ENCODE measurements at places on chromosomes 6 and 20.

- DNase-seq: no peak
These were observed 42.7 kb upstream of the GCNT2 start for GRCh38 chr6:10478187-10479040.

DNA sequence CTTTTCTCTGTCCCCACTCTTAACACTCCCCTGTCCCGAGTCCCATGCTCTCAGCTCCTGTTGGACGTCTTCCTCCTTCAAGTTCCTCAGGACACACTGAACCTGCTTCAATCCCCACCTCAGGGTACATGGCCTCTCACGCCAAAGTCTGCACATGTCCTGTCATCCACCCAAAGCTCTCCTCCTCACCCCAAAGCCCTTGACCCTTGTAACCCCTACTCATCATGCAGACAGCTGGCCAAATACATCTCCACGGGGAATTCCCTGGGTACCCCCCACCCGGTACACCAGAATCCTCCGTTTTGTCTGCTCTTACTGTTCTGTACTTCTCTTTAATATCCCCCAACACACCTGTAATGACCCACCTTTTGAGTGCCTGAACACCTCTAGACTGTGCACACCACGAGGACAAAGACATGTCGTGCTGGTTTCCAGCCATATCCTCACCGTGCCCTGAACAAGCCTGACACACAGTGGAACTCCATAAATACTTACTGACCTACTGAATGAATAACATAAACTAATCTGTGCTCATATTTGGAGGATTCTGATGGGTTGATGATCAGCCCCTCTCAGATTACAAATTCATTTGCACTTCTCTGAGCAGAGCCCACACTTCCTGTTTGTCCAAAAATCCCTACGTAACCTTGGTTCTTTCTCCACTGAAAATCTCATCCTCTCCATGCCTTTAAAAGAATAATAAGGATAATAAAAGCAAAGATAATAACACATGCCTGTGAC is 66.8 kb upstream of the EYA2 start:
- DNase-seq: no peak

DNA sequence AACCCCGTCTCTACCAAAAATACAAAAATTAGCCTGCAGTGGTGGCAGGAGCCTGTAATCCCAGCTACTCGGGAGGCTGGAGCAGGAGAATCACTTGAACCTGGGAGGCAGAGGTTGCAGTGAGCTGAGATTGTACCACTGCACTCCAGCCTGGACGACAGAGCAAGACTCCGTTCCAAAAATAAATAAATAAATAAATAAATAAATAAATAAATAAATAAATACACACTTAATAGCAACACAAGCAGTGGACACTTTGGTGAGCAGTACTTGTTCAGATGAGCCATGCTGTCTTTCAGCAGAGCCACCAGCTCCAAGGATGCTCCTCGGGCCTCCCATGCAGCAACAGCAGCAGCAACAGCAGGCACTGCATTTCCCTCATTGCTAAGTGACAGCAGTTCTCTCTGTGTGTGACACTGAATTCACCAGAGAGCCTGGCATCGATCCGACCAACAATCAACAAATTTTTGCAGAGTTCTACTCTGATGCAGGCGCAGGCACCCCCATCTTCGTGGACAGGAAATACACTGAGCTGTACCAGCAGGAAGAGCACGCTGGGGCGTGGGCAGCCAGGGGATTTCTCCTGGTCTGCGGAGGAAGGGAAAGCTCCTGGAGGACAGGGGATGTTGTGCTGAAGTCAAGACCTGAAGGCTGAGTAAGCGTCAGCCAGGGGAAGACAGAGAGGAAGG is 54.0 kb upstream of the SNX9 start:
- DNase-seq: no peak

GRCh38 chr6:16998461-16998860 is 103.4 kb upstream of the STMND1 start:
- DNase-seq: no peak

DNA sequence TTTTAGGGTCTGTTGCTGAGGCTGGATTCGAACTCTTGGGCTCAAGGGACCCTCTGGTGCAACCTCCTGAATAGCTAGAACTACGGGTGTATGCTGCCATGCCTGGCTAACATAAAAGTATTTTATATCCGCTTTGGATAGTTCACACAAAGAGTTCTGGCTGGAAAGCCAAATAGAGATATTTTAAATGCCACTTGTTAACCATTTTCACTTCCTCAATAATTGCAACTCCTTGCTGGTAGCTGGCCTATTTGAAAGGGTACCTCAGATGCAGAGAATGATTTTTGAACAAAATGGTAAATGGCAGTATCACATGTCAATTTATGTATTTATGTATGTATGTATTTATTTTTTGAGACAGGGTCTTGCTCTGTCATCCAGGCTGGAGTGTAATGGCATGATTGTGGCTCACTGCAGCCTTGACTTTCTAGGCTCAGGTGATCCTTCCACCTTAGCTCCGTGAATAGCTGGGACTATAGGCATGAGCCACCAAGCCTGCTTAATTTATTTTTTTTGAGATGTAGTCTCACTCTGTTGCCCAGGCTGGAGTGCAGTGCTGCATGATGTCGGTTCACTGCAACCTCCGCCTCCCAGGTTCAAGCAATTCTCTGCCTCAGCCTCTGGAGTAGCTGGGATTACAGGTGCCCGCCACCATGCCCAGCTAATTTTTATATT is 12.9 kb upstream of the JARID2 start:
- no peak for DNase-seq

DNA sequence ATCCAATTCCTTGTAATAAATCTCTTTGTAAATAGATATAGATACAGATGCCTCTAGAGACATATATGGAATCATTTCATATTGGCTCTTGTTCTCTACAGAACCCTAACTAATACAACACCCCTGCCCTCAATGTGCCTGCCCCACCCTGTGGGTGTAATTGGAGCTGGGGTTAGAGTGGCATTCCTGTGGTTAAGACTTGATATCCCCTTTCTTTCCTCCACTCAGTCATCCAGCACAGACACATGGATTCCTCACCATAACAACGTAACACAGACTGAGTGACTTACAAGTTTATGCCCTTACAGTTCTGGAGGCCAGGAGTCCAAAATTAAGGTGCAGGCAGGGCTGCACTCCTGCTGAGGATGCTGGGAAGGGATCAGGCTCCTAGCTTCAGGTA is 42.8 kb downstream of the C6orf118 start:
- no peak for DNase-seq

DNA sequence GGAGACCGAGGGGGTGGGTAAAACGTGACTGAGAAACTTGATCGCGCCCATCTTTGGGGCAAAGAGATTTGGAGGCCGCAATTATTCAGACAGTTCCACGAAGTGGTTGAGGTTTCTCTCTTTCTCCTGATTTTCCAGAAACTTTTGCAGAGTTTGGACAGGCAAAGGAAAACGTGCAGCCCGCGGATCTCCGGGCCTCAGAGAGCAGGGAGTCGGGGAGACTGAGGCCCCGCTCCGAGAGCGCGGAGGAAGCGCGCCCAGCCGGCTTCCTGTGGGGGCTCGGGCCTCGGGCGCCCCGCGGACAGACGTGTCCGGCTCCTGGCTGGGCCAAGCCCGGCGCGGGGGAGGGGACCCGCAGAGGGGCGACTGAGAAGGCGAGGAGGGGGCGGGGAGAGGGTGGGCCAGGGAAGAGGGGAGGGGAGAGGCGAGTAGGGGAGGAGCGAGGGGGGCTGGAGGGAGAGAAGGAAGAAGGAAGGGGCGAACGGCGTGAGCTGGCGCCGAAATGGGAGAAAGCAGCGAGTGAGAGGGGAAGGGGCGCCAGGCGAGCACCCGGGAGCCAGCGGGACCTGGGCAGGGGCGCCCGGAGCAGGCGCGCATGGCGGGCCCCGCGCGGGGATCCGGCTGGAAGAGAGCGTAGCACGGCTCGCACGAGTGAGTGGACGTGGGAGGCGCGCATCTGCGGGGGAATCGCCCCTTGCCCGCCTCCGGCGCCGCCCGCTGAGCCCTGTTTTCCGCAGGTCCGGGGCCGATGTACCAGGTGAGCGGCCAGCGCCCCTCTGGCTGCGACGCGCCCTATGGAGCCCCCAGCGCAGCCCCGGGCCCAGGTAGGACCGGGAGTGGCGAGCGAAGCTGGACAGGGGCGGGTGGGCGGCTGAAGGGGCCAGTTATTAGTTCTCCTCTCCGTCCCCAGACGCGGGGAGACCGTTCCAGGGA is at the start of gene MDFI:
Gene MDFI (plus strand): TSS at position 467 of the 933 bp plus-strand sequence. CDS start 282 bp downstream, at position 749.
- no peak for DNase-seq

DNA sequence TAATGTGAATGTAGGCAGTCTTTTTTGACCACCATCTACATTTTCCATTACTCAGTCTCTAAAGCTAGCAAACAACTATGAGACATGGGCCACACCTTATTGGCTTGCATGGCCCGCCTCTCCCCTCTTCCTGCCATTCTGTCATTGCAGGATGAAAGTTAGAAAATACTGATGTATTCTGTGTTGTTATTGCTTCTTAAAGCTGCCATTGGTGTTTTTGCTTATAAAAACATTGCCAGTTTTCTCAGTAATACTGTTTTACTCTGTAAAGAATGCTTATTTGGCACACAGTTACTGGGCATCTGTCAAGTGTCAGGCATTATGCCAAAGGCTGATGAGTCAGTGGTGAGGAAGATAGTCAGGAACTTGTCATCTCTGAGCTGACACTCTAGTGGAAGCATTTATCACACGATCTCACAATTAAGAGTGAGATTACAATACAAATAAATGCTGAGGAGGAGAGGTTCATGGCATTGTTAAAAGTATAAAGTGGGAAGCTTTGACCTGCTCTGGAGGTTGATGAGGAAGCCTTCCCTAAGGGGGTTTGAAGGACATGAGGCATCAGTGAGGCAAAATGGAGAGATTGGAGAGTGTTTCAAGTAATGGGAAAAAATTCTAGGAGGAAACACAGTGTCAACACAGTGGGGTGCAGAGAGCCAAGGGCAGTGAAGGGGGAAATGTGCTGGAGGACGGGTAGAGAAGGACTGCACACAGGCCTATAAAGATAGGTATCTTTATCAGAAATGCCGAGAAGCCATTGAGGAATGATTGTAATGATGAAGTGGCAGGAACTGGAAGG is 14.7 kb downstream of the KLHL32 start:
- DNase-seq: no peak

DNA sequence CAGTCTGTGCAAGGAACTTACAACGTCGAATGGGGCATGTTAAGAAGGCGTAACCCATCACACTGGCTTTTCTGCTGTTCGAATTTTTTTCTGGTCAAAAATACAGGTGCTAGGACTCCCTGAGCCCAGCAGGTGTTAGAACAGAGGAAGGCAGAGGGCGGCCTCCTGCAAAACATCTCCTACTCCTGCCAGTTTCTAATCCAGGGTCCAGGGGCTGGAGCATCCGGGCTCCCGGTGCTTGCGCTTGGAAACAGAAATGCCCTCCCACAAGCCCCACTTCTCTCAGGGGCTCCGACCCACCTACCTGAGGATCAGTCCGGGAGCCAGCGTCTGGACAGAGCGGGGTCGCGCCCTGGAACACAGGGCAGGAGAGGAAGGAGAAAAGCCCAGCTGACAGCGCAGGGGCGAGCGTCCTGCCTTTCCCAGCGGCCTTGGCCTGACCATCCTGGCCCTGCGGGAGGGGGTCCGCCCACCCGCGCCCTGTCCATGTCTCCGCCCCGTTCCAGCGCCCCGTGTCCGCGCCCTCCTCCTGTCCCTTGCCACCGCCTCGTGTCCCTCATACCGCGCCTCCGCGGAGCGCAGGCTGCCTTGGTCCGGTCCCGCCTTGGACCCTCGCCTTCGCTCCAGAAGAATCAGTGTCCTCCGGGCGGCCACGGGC is 14.8 kb upstream of the LPA start:
- DNase-seq: no peak

DNA sequence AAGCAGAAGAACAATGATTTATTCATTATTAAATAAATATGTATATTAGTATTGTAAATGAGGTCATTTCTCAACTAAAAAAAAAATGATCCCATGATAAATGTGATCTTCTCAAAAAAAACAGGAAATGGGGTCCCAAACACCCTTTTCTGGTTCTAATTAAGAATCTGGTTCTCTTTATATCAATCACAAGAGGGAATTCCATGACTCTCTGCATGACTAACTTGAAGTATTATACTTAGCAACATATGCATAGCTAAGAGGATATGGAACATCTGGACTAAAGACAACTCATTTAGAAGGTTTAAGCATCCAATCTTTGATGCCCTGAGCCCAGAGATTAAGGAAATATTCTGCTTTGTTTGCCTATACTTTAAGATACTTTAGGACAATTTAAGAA is 89.7 kb upstream of the EMILIN3 start:
- DNase-seq: no peak

DNA sequence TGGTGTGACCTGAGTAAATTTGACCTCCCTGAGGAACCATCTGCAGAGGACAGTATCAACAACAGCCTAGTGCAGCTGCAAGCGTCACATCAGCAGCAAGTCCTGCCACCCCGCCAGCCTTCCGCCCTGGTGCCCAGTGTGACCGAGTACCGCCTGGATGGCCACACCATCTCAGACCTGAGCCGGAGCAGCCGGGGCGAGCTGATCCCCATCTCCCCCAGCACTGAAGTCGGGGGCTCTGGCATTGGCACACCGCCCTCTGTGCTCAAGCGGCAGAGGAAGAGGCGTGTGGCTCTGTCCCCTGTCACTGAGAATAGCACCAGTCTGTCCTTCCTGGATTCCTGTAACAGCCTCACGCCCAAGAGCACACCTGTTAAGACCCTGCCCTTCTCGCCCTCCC is 24.3 kb downstream of the GTSF1L start:
- DNase-seq: no peak

- DNase-seq: no peak
These were observed 150.0 kb upstream of the RIPOR2 start for GRCh38 chr6:25085756-25086155.

- DNase-seq: no peak
These were observed 140.3 kb downstream of the SMOC2 start for GRCh38 chr6:168581236-168581635.

DNA sequence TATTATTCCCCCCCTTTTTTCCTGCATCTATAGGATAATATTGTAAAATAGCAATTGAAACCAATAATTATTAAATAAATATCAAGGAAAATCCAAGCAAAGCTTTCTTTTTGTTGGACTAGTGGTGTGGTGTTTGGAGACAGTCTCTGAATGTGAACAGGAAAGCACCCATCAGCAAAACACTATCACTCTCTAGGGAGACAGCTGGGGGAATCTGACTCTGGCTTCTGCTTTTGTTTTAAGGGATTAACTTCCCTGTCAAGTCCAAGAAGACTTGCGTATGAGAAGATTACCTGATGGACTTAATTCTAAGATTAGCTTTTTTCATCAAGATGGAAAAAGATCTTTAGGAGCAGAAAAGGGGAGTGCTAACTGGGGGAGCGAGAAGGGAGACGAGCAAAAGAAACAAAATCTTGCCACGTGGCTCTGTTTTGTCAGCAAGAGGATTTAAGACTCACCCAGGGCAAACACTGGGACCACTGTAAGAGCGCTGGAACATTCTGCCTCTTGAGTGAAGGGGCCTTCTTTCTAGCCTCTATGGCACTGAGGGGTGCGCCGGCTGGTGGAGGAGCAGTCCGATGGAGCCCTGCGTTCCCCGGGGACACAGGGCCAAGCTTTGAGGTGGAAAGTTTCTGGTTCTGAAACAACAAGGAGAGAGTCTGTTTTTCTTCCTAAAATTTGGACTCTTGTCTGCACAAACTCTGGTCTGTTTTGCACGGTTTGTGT is 570 bp downstream of the TULP4 start:
- no peak for DNase-seq

- DNase-seq: no peak
These were observed 6.7 kb upstream of the KLHL31 start for GRCh38 chr6:53672237-53672636.

Measured in stimulated activated CD8-positive, alpha-beta memory T cell treated with anti-CD3 and anti-CD28 coated beads, Interleukin-2, amount 100 ng/mL, for 48 hours (primary cell).